Heart right ventricle (tissue), 16 donors: ENCODE measurements at places on chromosomes 2 and 18. TPM values are rescaled to one million over a fixed set of nuclear protein-coding genes. Genes with fewer than 3 reads are reported as not detected.
A peak's percentile ranks its signal among the peaks of the same experiment; 100 is the strongest.

Gene ABCB11
- total RNA-seq = not detected

Gene IL37
- not detected for total RNA-seq

Gene RPRM
- total RNA-seq = not detected

Gene STK11IP
- total RNA-seq = 11.7 TPM

Gene TEKT4
- total RNA-seq = 0.23 TPM

Gene CDC42EP3
- 95.1 TPM for total RNA-seq

DNA sequence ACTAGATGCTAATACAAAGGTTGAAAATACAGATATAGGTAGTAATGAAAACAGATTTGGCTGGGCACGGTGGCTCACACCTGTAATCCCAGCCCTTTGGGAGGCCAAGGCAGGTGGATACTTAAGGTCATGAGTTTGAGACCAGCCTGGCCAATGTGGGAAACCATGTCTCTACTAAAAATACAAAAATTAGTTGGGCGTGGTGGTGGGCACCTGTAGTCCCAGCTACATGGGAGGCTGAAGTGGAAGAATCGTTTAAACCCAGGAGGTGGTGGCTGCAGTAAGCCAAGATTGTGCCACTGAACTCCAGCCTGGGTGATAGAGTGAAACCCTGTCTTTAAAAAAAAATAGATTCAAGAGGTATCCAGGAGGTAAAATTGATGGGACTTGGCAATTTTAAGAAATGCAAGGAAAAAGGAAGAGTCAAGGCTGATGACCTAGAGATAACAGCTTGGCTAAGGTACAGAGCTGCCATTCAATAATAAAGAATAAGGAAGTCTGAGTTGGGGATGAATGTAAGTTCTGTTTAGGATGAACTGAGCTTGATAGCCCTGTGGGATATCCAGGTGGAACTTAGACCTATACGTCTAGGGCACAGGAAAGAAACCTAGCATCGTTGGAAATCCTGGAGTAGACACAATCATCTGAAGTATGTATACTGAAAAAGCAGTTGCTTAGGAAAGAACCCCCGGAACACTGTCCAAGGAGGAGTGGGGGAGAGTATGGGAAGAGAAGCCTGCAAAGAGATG is 9.1 kb downstream of the MAT2A start:
- peaks cover 2% of the 10 kb centered on the region for H3K4me1 ChIP-seq
- H3K27me3 ChIP-seq = no peaks in the 10 kb centered on the region
- H3K27ac ChIP-seq = no peak overlapping the region
- H3K36me3 ChIP-seq = peaks cover 24% of the 10 kb centered on the region
- no peak overlapping the region for H3K4me3 ChIP-seq

DNA sequence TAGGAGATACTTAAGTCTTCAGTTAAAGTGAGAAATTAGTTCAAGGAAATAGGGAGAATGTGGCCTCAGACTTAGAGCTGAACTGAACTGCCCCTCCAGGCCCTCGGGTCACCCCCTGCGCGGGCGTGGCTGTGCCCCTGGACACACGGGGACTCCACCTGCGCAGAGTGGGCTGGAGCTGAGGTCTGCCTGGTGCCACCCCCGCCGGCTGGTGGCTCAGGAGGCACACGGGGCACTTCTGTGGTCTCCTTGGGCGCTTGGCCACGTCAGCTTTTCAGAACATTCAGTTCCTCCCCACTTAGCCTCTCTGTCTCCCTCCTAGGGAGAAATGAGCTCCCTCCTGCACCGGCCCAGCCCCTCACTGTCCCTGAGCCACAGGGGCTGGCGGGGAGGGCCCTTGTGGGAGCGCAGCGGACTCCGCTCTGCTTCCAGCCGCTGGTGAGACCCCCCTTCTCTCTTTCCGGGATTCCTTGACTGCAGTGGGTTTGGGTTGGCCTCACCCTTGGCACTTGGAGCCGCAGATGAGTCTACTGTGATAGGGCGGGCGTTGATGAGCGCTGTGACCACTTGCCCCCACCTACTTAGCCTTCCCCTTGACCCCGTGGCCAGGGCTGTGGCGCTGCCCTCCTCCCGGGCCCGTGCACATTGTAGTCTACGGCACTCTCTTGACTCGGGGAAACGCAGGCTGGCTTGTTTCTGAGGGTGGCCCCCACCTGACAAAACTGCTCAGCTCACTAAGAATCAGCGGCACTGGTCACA is 18.2 kb upstream of the PDIA6 start:
- H3K4me3 ChIP-seq = no peak overlapping the region
- H3K27me3 ChIP-seq = peaks cover 22% of the 10 kb centered on the region
- no peaks in the 10 kb centered on the region for H3K36me3 ChIP-seq
- no peak for DNase-seq

DNA sequence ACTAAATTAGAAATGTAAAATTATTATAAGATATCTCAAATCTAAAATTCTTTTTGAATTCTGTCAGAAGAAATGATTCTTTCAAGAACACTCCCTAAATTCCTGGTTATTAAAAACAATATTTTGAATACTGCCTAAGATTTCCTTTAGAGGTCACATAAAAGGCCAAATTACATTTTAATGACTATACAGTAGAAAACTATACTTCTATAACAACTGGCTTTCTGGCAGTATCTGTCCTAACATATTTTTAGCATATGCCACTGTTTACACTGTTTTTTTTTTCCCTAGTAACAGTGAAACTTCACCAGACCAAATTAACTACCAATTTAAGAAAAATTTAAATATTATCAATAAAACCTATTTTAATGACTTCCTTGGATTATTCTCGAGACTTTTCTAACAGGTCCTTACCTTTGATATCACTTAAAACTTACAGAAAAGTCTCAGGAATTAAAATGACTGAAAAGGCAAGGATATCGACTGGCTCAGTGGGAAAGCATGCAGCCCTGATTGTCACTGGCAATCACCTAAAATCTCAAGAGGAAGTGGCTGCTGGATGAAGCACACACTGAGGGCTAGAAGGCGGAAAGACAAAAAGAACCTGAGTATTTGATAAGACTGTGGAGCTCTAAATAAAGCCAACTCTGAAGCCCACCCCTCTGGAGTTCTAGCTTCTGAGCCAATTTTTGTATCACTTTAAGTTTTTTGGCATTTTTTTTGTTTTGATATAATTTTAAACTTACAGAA is 59.6 kb downstream of the SPIRE1 start:
- H3K27me3 ChIP-seq = no peaks in the 10 kb centered on the region
- H3K36me3 ChIP-seq = no peaks in the 10 kb centered on the region
- no peak for DNase-seq
- H3K27ac ChIP-seq = peak overlapping the region; percentile 70
- no peak overlapping the region for H3K4me3 ChIP-seq

DNA sequence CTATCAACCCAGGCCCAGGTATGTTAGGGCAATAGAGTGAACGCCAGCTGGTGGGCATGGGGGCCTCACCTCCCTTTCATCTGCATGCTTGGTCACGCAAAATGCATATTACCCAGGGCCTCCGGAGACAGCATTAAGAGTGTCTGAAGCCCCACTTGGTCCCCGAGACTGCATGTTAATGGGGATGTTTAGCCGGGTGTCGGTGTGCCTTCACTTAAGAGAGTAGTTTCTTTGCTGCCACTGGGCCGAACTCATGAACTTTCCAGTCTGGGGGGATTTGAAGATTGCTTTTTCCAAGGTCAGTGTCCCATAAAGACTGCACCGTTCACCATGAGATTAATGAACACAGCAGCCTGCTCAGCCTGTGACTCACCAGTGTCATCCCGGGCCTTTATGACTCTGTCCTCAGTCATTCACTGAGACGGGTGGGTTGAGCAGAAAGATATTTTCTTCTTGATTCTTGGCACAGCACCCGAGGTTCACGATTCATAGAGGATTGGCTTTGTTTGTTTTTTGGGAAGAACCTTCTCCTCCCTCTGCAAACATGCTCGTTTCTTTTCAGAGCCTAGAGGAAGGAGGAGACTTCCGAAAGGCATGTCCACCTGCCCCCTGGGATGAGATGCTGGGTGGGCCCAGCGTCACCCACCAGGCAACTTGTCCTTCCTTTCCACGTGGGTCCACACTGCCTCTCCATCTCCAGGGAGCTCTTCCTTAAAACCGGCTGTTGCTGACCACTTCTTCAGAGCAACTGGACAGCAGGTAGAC is 199.1 kb downstream of the GLI2 start:
- H3K27ac ChIP-seq = no peak overlapping the region
- H3K4me3 ChIP-seq = no peak overlapping the region
- H3K4me1 ChIP-seq = peaks cover 35% of the 10 kb centered on the region
- DNase-seq = no peak
- no peaks in the 10 kb centered on the region for H3K27me3 ChIP-seq
- H3K36me3 ChIP-seq = no peaks in the 10 kb centered on the region

DNA sequence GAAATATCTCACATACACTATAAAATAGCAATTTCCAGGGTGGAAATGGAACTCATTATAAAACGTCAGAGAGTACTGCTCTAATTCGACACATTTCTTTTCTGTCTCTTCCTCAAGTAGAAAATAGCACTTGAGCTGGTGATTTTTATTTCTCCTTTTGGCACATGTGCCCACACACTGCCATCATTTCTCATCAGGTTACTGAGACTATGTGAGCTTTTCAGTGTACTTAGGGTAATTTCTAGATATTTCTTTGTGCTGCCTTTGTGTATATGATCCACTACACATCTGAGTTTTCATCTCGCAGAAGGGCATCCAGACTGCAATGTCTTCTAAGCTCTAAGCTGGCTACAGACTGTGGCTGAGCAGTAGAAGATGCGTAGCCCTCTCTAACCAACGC is 62.1 kb upstream of the PGAP1 start:
- no peaks in the 10 kb centered on the region for H3K27me3 ChIP-seq
- peaks cover 60% of the 10 kb centered on the region for H3K4me1 ChIP-seq
- DNase-seq = no peak
- no peak overlapping the region for H3K4me3 ChIP-seq
- H3K36me3 ChIP-seq = peaks cover 6% of the 10 kb centered on the region

DNA sequence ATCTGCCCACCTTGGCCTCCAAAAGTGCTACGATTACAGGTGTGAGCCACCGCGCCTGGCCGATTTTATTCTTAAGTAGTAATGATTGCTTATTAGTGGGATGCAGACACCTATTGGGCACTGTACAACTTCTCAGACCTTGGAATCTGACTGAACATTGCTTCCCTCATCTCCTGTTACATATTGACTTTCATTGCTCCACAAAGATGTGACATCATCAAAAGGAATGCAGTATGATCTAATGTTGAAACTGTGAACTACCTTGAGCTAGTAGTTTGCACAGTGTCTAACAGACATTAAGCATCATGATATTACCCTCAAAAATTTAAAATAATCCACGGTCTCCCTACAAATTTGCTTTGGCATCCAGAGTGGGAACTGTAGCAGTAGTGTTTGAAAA is 109.8 kb upstream of the SIX2 start:
- H3K4me3 ChIP-seq = no peak overlapping the region
- H3K27ac ChIP-seq = no peak overlapping the region
- H3K27me3 ChIP-seq = peaks cover 8% of the 10 kb centered on the region
- no peak for DNase-seq

DNA sequence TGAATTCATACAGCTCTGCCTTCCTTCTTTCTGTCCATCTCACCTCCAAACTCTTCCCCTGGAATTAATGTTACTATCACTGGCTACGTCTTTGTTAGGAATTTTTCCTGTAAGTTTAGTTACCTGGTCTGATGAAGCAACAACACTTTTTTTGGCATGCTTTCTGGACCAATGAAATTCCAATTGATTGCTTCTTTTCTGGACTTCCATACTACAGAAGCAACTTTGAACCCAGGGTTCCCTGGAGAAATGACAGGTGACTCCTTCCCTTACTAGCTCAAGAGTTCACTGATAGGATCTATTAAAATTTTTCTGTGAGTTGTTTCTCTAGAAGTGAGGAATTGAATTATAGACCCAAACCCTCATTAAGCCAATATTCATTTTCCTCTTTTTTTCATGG is 41.4 kb upstream of the STPG4 start:
- H3K27me3 ChIP-seq = no peaks in the 10 kb centered on the region
- H3K27ac ChIP-seq = no peak overlapping the region
- DNase-seq = no peak

GRCh38 chr2:241601841-241602240 is 35.1 kb downstream of the THAP4 start:
- DNase-seq = no peak
- H3K4me3 ChIP-seq = no peak overlapping the region
- no peak overlapping the region for H3K27ac ChIP-seq

- peak; percentile 88 for DNase-seq
- no peaks in the 10 kb centered on the region for H3K27me3 ChIP-seq
- peak overlapping the region; percentile 79 for H3K4me3 ChIP-seq
- H3K27ac ChIP-seq = peak overlapping the region; percentile 85
Observed at GRCh38 chr2:102736410-102737409, 25.1 kb upstream of the TMEM182 start.

DNA sequence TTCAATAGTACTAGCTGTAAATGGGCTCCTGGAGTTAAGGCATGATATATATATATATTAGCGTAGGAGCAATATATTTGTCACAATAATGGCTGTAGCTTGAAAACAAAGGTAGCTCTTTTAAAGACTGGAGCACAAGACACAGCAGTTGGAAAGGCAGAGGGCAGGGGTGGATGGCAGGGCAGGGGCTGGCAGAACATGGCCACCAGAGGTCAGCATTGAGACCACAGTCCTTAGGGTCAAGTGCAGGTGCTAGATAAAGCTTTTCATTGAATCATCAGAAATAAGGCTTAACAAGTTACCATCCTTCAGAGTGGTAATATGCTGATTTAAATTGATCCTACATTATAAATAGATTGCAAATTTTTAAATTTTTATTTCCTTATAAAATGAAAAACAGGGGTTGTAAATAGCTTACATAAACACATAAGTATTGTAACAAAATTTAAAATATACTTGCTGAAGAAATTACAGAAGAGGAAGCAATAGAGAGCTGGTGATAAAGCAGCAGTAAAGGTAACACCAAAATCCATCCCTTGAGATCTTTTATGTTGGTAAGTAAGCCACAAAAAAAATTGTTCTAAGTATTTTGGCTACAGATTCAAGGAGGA is 161.2 kb upstream of the PIEZO2 start:
- H3K36me3 ChIP-seq = no peaks in the 10 kb centered on the region
- no peaks in the 10 kb centered on the region for H3K27me3 ChIP-seq
- peak; percentile 26 for DNase-seq
- no peak overlapping the region for H3K27ac ChIP-seq

DNA sequence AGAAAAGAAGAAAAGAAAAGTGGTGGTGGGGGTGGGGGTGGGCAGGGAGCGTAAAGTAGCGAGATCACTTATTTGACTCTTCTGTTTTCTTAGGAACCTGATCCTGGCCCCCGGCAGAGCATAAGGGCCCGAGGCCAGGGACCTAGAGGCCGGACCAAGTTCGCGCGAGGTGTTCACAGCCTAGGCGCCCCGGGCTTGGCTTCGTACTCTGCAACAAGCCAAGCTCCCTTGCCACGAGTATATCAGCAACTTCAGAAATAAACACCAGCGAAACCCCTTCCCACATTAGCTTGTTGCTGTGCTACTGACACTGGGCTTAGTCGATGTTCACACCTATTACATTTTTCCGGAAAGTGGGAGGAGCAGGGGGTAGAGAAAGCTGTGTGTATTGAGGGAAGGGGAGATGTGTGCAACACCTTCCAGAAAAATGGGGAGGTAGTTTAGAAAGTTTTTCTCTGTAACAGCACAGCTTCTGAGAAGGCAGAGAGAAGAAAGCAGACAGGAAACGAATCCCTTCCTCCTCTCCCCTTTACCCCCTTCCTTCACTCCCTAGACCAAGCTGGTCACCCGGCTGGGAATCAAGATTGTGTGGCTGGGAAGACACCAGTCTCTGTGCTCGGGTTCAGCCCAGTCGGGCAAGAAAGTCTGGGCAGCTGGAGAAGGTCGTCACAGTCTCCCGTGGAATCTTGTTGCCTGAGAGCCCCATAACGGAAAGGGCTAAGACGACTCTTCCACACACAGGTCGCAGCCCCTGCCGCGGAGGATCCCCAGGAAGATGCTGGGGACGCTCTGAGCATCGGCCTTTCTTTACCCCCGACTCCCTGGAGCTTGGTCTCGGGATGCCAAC is 12.0 kb upstream of the SATB2 start:
- peaks cover 19% of the 10 kb centered on the region for H3K4me1 ChIP-seq
- H3K27me3 ChIP-seq = peaks cover 66% of the 10 kb centered on the region
- DNase-seq = no peak
